ENCODE measurements at places on chromosomes 7 and 10.

GRCh38 chr10:80279146-80279545 lies 10.3 kb downstream of the MAT1A start:
- DNase-seq, result no peak

- DNase-seq, result no peak
Observed at GRCh38 chr7:89776980-89777379, 377.3 kb upstream of the STEAP1 start.

DNA sequence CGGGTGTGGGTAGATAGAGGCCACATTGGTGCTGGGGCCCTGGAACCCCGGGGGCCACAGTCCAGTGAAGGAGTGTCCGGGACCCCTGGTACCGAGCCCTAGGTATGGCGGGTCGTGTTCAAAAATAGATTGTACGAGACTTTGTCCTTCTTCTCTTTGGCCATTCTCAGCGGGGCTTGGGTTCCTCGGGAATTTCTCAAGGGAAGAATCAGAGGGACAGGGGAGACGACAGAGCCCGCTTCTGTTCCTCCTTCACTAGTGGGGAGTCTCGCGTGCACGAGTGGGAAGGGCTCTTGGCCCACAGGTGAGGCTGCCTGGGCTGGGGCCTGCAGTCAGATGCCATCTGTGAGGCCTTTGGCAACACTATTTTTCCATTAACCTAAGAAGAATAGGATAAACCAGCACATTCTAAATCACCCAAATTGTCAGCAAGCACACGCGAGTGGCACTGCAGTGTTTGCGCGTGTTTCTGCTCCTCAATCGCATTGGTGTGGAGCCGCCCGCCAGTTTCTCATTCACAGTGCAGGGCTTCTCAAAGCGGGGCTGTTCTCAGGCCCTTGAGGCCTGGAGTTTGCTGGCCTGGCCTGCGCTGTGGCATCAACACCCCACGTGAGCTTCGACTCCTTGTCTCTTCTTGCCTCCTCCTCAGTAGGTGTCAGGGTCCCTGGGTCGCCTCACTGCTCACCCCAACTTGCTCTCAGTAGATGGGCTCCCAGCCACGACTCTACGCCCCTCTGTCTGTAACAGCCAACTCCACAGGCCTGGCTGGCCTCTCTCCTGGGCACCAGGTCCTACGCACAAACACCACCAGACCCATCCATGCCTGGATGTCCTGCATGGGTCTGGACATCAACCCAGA lies 187.6 kb upstream of the SHH start:
- no peak for DNase-seq

GRCh38 chr10:89593043-89593442 lies 52.0 kb downstream of the PANK1 start:
- no peak for DNase-seq

DNA sequence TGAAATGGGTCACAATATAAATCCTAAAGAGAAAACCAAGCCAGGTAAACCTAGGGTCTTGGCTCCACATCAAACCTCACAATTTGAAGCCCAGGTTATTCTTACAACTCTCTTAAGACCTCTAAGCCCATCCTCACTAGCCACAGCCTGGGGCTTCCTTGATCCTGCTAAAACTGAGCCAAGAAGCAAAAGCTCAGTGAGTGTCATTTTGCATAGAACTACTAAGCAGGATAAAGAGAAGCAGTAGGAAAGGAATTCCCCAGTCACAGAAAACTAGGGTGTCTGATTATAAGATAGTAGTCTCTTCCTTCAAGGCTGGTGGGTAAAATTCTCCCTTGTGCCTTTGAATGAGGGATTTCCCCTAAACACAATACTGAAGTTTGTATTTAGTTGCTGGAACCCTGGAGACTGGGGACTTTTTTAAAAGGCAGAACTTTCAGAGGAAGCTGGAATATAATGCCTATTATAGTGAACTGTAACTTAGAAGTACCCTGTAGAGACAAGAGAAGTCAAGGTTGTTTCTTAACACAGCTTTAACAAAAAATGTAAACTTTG lies 196.6 kb upstream of the KIAA1217 start:
- no peak for DNase-seq

DNA sequence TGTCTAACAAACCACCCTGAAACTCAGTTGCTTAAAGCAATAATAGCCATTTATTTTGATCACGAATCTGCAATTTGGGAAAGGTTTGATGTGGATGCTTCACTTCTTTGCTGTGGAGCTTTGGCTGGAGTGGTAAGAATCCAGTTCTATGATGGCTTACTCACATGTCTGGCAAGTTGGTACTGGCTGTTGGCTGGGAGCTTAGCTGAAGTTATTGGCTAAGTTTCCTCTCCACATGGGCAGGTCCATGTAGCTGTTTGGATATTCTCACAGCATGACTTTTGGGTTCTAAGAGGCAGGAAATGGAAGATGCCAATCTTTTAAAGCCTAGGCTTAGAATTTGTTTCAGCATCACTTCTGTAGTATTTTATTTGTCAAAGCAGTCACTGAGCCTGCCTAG lies 277.6 kb upstream of the NRP1 start:
- no peak for DNase-seq

DNA sequence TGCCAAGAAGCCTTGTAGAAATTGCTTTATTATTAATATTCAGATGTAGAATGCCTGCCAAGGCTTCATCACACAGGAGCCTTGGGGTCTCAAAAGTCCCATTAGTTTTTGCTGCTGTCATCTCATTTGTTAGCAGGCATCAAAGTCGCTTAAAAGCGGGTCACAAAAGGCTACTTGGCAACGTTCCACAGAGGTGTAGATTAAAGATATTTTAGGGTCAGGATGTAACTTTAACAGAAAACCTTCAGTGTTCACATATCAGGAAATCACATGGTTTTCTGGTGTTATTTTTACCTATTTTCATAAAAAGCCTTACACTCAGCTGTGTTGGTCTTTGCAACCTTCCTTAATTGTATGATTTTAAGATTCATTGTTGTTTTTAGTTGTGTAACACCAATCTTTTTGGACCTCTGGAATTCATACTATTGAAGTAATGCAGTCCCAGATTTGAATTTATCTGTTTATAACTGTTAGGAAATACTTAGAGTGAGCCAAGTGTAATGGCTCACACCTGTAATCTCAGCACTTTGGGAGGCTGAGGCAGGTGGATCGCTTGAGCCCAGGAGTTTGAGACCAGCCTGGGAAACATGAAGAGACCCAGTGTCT lies 65.3 kb downstream of the TET1 start:
- no peak for DNase-seq

- no peak for DNase-seq
Observed at GRCh38 chr7:1235501-1236131, 2.9 kb downstream of the UNCX start.

- DNase-seq, result no peak
Observed at GRCh38 chr7:21023841-21024484, 237.3 kb upstream of the SP8 start.

DNA sequence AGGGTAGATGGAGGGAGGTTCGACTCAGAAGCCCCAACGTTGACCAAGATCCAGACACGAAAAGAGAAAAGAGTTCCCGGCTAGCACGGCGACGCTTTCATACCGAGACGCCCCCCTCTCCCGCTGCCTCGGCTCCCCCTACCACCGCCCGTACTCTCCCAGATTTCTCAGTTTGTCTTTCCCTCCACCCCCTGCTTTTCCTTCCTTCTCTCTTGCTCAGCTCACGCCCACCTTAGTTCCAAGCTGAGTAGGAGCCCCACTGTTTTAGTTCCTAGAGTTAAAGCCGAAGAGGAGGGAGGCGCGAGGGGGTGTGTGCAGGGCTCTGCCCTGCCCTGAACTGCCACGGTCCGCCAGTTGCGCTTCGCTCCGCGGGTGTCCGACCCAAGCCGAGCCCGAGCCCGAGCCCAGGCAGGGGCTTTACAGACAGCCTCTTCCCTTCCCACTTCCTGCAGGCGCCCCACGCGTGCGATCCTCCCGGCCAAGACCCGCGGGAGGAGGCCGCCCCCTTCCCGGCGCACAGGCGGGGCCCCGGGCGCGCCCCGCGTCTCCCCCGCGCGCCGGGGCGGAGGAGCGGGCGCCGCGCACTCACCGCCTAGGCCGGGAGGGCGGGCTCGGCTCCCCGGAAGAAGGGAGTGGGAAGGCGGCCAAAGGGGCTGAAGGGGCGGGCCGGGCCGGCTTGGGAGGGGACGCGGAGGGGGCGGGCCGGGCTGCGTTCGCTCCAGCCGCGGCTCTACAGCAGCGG lies at the start of gene EPHB6:
Gene EPHB6, plus strand, starts transcription at position 705 of the 742 bp plus-strand sequence. CDS start 8,152 bp downstream, outside the sequence.
- DNase-seq, result no peak

- DNase-seq, result no peak
Observed at GRCh38 chr7:131320603-131321002, 7.1 kb upstream of the MKLN1 start.

GRCh38 chr7:11957956-11958355 lies 126.0 kb upstream of the THSD7A start:
- no peak for DNase-seq

- DNase-seq, result no peak
Observed at GRCh38 chr7:159197066-159197975, 52.7 kb upstream of the VIPR2 start.

DNA sequence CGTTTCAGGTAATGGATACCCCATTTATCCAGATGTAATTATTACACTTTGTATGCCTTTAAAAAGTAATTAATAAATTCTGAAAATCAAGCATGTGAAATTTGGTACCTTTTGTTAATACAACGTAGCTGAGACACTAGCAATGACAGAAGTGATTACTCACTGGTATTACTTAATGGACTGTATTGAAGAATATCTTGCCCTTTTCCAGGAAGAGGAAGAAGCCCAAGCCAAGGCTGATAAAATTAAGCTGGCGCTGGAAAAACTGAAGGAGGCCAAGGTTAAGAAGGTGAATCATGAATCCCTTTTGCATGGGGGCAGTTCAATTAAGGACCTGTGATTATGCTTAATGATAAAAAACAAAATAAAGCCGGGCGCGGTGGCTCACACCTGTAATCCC lies 64.8 kb downstream of the APBB1IP start:
- DNase-seq, result no peak

GRCh38 chr7:48839108-48839507 lies 85.2 kb upstream of the CDC14C start:
- DNase-seq, result no peak

DNA sequence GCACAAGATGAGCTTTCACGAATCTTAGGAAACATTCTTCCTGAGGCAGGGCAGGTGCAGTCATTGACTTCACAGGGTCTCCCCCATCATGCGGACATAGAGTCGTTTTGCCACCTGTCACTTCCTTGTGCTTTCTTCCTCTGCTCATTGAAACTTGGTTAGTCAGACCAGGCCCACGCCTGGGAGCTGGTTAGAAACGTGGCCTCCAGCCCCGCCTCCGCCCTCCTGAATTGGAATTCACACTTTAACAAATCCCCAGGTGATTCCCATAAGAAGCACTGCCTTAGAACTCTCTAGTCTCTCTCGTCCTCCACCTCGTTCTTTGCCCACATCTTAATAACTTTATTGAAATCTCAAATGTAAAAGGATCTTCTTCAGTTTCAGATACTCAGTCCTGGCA lies 265.5 kb upstream of the FZD8 start:
- DNase-seq, result no peak

GRCh38 chr7:87810130-87810529 lies 66.0 kb downstream of the SLC25A40 start:
- no peak for DNase-seq

- no peak for DNase-seq
Observed at GRCh38 chr10:53022611-53023088, 250.1 kb upstream of the MBL2 start.

- DNase-seq, result no peak
Observed at GRCh38 chr7:74272305-74273038, 16.7 kb upstream of the CLIP2 start.

DNA sequence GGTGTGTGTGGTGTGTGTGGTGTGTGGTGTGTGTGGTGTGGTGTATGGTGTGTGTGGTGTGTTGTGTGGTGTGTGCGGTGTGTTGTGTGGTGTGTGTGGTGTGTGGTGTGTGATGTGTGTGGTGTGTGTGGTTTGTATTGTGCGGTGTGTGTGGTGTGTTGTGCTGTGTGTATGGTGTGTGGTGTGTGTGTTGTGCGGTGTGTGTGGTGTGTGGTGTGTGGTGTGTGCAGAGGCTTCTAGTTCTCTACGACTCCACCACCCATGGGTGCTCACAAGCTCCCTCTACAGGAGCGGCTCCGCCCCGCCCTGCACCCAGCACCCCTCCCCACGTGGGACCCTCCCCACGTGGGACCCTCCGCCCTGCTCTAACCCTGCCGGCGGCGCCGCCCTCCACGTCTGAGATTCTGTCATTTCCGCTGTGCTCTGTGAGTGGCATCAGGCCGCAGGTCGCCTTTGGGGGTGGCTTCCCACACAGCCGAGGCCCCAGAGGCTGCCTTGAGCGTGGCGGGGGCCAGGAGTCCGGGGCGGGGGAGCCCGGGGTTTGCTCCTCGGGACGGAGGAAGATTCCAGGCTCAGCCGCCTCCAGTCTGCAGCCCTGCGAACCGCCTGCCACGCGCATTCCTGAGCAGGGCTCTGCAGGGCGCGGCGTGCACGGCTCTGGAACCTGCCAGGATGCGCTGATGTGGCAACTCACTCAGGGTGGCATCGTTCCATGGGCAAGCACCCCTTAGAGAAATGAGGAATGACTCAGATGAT lies 37.0 kb upstream of the DNAJB6 start:
- no peak for DNase-seq
